ENCODE measurements at places on chromosomes 5 and 9.

- no peak for DNase-seq
These were observed 27.9 kb upstream of the DTWD2 start for GRCh38 chr5:119016125-119016774.

GRCh38 chr5:150853561-150853960 lies 7.2 kb downstream of the IRGM start:
- DNase-seq: no peak

DNA sequence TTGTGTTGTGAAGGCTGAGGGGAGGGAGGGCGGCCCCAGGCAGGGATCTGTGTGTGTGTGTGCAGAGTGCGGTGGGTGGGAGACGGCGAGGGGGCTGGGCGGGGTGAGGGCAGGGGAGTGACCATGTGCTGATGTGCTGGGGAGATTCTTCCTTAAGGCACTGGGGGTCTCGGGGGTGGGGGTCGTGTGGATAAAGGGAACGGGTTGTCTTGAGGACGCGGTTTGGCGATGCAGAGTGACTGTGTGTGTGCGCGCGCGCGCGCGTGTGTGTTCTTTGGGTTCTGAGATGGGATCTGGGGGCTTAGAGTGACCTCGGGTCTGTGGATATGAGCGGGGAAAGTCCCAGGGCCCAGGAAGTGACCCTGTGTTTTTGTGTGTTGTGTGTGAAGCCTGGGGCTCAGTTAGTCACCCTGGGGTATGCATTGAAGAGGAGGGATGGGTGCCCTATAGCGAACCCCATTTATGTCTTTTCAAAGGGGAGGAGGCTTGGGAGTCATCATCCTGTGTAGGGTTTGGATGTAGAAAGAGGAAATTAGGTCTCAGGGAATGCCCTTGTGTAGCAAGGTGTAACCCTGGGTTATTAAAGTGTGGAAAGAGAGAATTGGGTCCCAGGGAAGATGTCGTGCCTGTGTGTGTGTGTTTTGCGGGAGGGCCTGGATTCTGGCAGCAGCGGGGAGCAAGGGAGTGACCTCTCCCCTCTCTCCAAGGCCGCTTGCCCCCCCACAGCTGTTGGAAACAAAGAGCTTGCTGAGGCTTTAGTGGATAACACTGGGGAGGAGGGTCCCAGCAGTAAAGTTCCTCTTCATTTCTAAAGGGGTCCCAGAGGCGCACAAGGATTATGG lies 1.4 kb downstream of the TMEFF1 start:
- no peak for DNase-seq

DNA sequence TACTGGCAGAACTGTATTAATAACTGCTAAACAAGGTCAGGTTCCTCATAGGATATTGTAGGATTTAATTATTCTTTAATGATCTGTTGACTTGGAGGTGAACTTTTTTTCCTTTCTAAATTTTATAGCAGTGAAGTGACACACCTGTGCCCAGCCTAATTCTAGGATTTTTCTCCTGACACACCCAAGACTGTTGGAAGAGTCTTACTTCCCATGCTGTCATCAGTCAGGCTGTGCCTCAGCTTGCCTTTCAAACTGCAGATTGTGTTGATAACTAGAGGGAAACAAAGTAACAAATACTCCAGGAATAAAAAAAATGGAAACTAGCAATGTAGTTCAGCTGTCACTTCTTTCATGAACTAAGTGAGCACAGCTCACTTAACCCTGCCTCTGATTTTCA lies 22.0 kb downstream of the OTULIN start:
- DNase-seq: no peak

- DNase-seq: no peak
These were observed 325.1 kb downstream of the GADD45G start for GRCh38 chr9:89929673-89930480.

Measured in activated CD4-positive, alpha-beta T cell treated with anti-CD3 and anti-CD28 coated beads, Interleukin-2, amount 50 U/mL, for 24 hours (primary cell).